GM04504 (cell line): ENCODE measurements at places on chromosomes 13 and 19.

DNA sequence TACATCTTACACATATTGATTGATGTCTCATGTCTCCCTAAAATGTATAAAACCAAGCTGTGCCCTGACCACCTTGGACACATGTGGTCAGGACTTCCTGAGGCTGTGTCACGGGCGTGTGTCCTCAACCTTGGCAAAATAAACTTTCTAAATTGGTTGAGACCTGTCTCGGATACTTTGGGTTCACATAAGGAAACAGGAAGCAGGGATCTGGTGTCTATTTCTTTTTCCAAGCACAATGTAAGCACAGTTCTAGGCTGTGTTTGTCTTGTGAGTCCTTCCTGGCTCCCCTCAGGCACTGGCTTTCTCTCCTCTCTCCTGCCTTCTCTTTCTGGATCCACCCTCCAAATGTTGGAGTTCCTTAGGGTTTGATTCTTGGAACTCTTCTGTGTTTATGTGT is 27.6 kb upstream of the TPT1 start:
- DNase-seq = no peak

DNA sequence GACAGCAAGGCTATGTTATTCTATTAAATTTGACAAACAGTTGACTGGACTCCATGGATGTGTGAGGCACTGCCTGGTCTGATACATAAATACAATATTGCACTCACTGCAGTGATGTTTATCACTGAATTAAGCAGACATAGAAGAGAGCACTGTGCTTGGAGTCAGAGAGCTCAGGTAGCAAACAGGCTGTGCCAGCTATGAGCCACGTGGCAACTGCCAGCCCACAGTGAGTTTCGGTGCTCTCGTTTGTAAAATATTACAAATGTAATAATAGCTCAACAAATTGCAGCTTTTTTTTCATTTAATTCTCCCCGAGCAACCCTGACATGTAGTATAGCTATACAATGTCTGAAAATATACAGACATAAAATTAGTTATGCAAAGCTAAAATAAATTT is 237.3 kb downstream of the NALCN start:
- no peak for DNase-seq

GRCh38 chr19:13022111-13022858 is 27.0 kb downstream of the NFIX start:
- DNase-seq = no peak

- DNase-seq = no peak
These were observed 165.0 kb downstream of the FGF14 start for GRCh38 chr13:102236830-102237229.

- DNase-seq = no peak
These were observed 6.7 kb downstream of the NANOS3 start for GRCh38 chr19:13883516-13884064.

GRCh38 chr19:34243876-34244578 is 10.3 kb upstream of the GARRE1 start:
- no peak for DNase-seq

DNA sequence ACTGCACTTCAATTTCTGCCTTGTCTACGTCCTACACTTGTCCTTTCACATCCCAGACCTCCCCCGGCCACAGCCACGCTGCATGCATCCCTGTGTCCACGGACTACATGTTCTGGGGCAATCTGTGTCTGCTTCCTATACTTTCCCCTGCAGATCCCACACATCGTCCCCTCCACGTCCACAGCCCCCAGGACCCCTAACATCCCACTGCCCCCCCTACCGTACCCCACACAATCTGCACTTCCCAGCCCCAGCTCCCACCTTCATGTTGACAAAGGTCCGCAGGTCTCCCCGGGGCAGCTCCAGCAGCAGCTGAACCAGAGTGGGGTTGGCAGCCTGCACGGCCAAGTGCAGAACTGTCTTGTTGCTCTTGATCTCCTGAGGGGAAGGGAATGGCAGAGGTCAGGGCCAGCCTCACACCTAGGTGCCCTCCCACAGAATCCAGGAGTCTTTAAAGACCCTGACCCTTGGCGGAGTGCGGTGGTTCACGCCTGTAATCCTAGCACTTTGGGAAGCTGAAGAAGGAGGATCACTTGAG is 10.2 kb downstream of the NFKBID start:
- no peak for DNase-seq

- DNase-seq = no peak
These were observed 690 bp downstream of the HCN2 start for GRCh38 chr19:590396-590745.

- peak; percentile 55 for DNase-seq
These were observed 8.1 kb downstream of the TIMM29 start for GRCh38 chr19:10936661-10937084.

DNA sequence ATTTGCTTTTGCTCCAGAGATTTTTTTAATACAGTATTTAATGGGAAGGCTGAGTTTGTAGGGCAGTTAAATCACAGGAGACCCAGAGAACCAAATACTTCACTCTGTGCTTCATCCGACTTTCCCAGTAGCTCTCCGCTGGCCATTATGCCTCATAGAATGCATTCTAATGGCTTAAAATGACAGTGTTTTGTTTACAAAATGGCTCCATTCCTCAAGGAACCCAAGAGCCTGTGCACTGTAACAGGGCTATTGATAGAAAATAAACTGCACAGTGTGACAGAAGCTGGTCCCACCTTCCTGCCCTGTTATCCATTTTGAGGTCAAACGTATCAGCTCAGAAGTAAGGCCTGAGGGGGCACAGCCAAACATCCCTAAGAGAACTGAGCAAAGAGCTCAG is 136.5 kb downstream of the RAP2A start:
- DNase-seq = no peak

GRCh38 chr19:40502647-40503319 is 36.0 kb downstream of the SPTBN4 start:
- no peak for DNase-seq
